GF-D8 (cell line): ENCODE measurements at places on chromosomes 6 and 20.

DNA sequence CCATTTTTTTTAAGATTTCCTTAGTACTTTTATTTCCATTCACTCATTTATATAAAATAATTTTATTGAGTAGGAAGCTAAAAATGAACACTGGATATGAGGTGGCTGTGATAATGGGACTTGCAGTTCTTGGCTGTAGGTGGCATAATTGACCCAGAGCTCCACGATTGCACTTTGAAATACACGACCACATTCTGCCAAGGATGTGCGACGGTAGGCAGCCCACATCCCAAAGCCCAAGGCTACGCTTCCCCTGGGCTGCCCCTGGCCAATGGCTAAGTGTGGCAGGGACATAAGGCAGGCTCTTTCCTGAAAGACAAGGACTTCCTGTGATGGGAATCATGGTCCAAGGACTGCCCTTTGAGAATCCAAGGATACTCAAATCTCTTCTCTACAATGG, 43.7 kb upstream of the ADTRP start:
- no peak for DNase-seq

DNA sequence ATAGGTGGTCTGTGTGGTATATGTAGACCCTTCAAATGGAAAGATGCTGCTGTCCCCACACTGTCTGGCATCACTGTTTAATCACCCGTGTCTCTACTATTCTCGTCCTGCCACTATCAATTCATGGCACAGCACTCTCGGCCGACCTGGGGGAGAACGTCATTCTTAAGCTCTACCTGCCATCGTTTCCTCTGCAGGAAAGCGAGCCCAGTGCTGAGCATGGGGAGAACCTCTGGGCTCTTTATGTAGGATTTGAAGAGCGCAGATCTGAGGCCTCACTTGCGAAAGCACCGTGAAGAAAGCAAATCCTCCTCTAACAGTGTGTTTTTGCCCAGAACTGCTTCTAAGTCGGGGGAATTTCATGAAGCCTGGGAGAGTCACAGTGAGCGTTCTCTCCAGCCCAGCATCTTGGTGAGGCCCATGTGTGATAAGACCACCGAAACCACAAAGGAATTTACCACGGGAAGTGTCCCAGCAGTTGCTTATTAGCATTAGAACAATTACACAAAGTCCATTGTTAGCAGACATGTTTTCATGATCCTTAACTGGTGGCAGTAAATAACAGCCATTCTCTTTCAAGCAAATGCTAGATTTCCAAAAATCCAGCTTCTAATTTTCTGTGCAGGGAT, 124.3 kb downstream of the SCML4 start:
- DNase-seq: no peak

GRCh38 chr20:24049081-24049480, 60.5 kb upstream of the GGTLC1 start:
- DNase-seq: no peak

- DNase-seq: no peak
Observed at GRCh38 chr20:49276961-49277785, 684 bp downstream of the ZNFX1 start.

- DNase-seq: no peak
Observed at GRCh38 chr20:10338426-10339180, 95.4 kb downstream of the MKKS start.

DNA sequence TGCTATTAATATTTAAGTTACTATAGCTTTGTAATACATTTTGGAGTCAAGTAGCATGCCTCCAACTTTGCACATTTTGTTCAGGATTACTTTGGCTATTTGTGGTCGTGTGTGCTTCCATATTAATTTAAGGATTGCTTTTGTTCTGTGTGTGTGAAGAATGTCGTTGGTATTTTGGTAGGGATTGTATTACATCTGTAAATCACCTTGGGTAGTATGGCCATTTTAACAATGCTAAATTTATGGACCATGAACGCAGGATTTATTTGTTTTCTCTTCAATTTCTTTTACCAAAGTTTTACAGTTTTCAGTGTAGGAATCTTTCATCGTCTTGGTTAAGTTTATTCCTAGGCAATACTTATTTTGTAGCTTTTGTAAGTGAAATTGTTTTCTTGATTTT, 758.0 kb downstream of the FRK start:
- no peak for DNase-seq

- no peak for DNase-seq
Observed at GRCh38 chr20:56765172-56766073, 136.3 kb downstream of the TFAP2C start.

DNA sequence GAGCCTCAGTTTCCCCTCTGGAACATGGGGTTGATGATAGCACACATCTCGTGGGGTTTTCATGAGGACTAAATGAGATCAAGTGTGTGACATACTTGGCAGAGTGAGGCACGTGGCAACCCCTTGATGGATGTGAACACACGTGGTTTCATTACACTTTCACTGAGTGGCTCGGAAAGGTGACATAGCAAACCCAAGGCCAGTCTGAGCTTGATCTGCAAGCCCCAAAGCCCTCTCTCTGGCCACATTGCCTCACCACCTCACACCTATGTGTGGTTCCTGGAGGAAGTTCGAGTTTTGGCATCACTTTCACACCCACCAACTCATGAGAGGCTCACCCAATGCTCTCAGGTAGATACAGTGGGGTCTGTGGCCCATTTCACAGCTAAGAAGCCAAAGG, 60.0 kb downstream of the CPNE5 start:
- no peak for DNase-seq

DNA sequence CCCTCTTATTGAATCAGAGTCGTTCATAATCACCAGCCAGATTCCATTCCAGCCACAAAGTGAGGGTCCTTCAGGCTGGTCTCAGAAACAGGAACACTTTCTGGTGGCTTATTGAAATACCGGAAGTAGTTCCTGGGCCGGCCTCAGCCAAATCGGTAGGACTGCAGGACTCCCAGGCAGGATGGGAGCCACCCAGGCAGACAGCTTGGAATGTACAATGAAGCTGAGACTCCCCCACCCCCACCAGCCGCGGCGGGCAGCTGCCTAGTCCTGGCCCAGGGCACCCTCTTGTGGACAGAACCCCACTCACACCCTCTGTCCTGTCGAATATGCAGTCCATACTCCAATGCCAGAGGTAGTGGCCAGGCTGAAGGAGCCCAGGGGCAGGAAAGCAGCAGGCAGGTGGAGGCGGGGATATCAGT, 43.8 kb downstream of the MDFI start:
- peak; percentile 32 for DNase-seq

- no peak for DNase-seq
Observed at GRCh38 chr6:47490676-47491075, 13.1 kb downstream of the CD2AP start.

- no peak for DNase-seq
Observed at GRCh38 chr6:139381216-139381865, 6.9 kb upstream of the CITED2 start.

GRCh38 chr20:36726168-36726567, 19.7 kb downstream of the NDRG3 start:
- DNase-seq: no peak

DNA sequence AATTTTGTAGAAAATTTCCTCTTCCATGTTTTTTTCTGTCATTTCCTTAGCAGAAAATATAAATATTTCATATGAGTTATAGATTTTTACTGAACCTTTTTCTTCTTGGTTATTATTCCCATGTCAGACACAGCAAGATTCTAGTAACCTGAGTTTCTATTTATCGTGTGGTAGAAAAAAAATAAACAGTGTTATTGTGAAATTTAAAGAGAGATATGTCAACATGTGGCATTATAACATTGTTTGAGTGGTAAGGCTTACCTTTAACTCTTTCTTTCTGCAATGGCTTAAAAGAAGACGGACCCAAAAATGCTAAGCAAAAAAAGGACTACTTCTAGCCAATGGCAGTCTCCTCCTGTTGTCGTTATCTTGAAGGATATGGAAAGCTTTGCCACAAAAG, 18.9 kb downstream of the ORC3 start:
- DNase-seq: no peak

GRCh38 chr6:94341173-94341572, 921.8 kb upstream of the EPHA7 start:
- no peak for DNase-seq

DNA sequence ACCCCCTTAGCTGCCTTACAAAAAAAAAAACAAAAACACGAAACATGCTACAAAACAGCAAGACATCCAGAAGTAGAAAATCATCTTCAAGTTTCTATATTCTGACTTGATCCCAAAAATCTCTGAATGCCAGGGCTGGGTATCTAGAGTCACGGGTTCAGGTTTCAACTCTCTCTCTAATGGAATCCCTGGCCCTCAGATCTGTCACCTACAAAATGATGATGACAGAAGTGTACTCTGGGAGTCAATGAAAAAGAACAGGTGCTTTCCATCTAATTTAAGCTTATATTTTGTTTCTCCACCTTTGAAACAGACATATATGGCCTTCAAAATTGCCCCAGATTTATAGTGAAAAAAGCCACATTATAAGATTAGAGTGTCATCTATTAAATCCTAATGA, 18.3 kb downstream of the RTN4IP1 start:
- DNase-seq: no peak

DNA sequence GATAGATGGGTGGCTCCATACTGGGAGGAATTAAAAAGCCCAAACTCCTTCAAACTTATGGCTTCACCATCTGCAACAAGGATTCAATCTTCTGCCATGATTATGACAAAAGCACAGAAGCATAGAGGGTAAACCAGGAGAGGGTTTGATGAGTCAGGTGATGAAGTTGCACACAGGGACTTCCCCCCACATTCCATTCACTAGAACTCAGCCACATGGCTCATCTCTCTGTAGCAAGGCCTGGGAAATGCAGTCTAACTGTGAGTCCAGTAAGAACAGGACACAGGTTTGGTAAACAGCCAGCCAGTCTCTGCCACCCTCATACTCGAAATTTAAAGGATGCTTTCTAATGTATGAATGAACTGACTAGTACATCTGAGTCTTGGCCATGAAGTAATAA, 142.9 kb downstream of the HIVEP2 start:
- DNase-seq: peak; percentile 3
